ENCODE measurements at places on chromosomes 1 and 21. TPM values are rescaled to one million over a fixed set of nuclear protein-coding genes. Genes with fewer than 3 reads are reported as not detected.

The BEND5 gene
- total RNA-seq, result 18.8 TPM

The PCNX2 gene
- total RNA-seq, result 228 TPM

The CD1D gene
- 0.41 TPM for total RNA-seq

The LCE1C gene
- not detected for total RNA-seq

The CASZ1 gene
- 1.6 TPM for total RNA-seq

The TNFRSF4 gene
- total RNA-seq, result not detected

The TLR5 gene
- 1.2 TPM for total RNA-seq

The PADI2 gene
- 0.41 TPM for total RNA-seq

The TFF2 gene
- not detected for total RNA-seq

The PPIAL4G gene
- total RNA-seq, result 0.41 TPM

The ZNF593OS gene
- total RNA-seq, result not detected

The TMPRSS3 gene
- not detected for total RNA-seq

The SEC16B gene
- total RNA-seq, result not detected

GRCh38 chr1:11100149-11100493 is 452 bp upstream of the EXOSC10 start:
- no peak for DNase-seq

DNA sequence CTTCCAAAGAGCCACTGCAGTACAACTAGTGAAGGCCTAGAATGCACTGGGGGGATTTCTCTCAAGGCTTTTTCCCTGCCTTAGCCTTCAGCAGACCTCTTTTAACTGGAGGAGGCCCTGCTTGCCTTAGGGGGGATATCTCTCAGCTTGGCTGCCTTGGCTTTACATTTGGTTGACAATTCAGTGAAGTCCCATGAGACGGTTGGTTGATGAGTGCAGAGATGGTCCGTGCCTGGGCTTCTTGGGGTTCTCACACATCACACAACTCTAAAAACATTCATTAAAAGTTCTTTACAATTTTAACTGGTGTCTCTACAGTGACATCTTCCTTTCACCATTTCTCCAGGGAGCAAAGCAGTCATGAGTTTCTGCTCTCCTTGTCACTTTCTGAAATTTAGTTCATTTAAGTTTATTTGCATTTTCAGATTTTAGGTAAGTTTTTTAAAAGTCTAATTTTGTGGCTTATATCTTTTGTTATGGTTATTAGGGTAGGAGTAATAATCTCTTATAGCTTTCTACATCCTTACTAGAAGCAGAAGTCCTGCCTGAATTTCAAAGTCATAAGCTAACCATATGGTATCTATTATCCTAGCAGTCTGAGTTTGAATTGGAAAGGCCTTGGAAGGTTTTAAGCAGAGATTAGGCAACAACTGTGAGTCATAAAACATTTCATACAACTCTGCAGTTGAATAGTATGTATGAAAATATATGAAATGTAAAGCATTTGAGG is 487.6 kb downstream of the DPYD start:
- DNase-seq, result no peak

- no peak for DNase-seq
Measured at GRCh38 chr21:33640697-33641351, 717 bp downstream of the CRYZL1 start.

- DNase-seq, result no peak
Measured at GRCh38 chr21:46125846-46126301, 28.0 kb downstream of the COL6A2 start.

- DNase-seq, result no peak
Measured at GRCh38 chr1:150551051-150551783, 2.0 kb downstream of the ADAMTSL4 start.

GRCh38 chr1:30603081-30603858 is 120.1 kb downstream of the MATN1 start:
- no peak for DNase-seq

DNA sequence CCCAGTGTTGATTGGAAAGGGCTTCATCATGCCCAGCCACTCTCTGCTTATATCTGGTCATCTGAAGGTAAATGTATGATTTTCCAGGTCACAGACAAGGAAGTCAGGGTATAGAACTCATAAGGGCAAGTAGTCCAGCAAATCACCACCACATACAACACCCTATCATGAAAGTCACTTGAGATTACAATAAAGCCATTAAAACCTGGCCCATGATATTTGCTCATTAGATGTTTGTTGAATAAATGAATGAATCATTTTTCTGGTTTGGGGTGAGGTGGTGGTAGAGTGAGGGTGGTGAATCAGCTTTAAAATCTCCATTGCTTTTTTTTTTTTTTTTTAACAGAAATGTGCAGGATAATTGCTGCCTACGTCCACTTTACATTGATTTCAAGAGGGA is 91.9 kb downstream of the TGFB2 start:
- DNase-seq, result no peak

DNA sequence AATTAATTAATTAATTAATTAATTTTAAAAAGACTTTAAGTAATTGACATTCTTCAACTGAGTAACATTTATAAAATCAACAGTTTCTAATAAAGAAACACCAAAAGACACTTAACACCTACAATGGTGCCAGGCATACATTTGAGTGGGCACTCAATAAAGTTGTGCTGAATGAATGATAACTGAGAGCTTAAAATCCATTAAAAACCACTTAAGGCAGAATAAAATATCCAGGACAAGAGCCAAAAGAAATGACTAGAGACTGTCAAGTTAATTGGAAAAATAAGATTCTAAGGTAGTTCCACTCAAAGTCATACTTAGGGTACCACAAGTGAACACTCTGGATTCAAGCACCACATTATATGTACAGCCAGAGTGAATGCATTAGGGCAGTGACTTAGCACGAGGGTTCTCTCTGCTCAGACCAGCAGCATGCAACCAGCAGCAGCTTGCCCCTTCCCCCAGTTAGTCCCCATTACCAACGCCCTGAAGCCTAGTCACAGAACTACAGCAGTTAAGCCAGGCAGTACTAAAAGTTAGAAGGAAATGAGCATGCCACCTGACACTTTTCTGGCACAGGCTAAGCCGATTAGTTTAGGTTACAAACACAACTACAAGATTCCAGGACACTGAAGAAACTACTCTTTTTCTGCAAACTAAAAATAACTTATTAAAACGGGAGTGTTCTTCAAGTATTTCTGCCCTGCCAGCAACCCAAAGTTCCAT is 46.5 kb downstream of the LUZP1 start:
- DNase-seq, result no peak

DNA sequence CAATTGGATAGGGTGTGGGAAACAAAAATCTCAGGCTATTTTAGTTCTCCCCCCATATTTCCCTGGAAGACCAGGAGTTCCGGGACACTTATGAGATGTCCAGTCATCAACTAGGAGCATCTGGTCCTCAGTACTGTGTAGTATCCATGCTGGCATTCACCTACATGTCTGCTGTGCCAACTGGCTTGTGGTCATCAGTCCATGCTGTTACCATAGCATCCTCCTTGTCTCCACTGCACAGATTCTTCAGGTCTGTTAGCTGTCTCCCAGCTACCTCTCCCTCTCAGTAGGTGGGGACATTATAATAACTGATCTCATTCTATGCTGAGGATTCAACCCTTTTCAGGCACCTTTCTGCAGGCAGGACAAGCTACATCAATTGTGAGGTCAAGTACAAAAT is 302.9 kb downstream of the BARHL2 start:
- DNase-seq, result no peak

- DNase-seq, result no peak
Measured at GRCh38 chr1:36174713-36175112, 18.8 kb downstream of the MAP7D1 start.

DNA sequence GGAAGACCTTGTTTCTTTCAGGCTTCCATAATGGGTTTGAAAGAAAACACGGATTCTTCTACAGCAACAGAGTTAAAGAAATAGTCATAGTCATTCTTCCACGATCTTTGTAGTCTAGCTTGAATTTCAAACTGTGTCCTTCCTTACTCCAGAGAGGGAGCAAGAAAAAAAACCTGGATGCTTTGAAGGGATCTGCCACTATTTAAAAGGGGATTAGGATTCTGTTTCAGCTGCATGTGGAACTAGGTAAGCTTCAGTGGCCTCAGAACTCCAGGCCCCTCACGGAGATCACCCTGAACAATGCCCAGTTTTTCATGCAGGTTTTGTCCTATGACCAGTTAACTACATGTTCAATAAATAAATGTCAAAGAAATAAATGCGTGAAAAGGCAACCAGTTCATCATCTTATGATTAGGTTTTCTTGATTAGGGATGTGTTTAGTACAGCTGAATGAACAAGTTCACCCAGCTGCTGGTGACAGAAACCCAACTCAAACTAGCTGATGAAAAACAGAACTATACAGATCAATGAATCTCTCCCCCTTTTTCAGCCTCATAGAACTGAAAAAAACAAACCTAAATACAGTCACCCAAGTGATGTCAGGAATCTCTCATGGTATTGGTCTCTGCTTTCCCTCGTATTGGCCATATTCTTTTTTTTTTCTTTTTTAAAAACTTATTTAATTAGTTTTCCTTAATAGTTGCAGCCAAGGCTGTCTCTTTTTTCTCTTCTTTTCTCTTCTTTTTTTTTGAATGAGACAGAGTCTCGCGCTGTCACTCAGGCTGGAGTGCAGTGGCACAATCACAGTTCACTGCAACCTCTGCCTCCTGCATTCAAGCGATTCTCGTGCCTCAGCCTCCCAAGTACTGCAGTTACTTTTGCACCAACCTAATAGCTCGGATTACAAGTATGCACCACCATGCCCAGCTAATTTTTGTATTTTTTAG is 14.6 kb upstream of the MPZL1 start:
- no peak for DNase-seq

DNA sequence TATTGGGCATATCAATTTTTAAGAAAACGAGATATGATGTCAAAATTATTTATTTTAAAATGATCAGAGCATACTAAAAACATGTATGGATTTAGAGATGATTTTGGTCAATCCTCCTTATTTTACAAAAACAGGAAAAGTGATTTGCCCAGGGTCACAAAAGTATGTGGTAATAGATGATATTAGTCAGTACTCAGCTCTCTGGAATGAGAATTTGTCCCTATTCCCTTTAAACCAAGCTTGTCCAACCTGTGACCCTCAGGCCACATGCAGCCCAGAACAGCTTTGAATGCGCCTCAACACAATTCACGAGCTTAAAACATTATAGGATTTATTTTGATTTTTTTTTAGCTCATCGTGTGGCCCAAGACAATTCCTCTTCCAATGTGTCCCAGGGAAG is 104.7 kb downstream of the AKT3 start:
- DNase-seq, result no peak

DNA sequence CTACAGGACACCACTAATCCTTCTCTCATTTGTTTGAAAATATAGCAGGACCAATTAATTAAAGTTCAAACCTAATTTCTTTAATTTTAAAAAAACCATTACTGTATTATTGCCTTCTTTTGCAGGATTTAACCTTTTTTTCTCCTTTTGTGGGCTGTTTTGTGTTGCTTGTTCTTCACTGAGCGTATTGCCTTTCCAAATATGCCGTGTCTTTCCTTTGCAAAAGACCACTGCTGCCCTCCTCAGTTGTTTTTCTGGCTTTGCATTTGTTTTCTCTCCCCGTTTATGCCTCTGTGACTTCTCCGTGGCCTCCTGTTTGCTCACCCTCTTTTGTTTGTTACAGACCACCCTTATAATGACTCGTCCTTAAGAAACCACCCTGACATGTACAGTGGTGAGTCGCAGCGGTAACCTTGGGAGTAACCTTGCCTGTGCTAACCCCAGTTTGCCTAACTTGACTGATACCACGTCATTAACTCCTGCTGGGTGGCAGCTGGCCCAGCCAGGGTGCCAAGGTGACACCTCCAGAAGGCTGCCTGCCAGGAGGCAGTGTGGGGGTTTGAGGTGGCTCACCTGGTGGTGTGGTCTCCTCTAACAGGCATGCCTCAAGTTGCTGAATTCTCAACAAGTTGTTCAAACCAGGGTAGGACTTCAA is 81.1 kb upstream of the CNTN2 start:
- DNase-seq, result no peak
